ENCODE measurements at places on chromosomes 2 and 18.

DNA sequence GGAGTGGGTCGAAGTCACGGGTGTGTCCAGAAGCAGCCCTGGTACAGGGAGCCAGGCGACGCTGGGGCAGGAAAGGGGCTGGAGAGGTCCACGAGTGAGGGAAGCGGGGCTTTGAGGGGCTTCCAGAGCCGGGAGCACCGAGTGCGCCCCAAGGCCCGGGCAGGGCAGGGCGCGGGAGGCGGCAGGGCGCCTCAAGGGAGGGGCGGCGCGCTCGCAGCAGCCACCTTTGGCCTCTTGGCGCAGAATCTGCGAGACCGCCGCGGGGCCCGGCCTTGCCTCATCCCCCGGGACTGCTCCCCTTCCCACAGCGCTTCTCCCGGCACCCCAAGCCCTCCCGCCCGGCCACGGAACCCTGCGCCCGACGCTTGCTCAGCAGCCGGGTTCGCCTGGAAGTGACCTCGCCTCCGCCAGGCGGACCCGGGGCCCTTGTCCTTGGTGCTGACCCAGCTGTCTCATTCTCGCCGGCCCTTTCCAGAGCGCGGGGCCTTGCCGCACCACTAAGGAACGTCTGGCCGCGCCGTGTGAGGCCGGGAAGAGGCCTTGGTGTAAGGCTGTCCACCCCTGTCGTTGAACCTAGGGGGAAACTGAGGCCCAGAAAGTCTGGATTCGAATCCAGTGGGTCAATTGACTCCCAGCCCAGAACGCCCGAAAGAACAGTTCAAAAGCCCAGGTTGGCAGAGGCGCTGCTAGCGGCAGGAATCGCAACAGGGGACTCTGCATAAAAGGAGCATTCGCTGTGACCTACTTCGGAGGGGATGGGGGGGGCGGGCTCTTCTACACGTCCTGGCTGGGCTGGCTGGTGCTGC, 584 bp upstream of the DNER start:
- no peak for DNase-seq

DNA sequence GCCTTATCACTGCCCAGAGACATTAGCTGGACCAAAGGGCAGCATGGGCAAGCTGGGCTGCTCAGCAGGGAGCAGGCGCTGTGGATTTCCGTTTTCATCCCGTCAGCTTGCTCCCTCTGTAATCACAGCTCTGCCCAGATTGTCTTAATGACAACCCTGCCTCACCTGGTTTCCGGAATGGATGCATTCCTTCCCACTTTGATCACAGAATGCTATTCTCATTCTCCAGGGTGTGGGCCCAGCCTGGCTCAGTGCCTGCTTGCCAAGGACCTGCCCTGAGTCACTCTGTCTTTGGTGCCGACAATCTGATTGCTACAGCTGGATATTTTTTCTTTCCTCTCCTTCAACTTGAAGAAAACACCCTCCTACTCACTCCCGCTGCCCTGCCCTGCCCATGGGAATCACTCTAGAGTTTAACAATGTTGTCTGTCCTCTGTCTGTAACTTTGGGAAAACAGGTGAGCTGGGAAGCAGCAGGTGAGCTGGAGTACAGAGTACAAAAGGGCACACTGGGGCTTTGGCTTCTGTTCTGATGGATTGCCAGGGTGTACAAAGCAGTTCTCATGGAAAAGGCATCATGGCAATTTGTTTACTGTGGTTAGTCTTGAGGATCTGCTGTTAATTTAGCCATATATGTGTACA, 27.2 kb upstream of the FAM136A start:
- no peak for DNase-seq

DNA sequence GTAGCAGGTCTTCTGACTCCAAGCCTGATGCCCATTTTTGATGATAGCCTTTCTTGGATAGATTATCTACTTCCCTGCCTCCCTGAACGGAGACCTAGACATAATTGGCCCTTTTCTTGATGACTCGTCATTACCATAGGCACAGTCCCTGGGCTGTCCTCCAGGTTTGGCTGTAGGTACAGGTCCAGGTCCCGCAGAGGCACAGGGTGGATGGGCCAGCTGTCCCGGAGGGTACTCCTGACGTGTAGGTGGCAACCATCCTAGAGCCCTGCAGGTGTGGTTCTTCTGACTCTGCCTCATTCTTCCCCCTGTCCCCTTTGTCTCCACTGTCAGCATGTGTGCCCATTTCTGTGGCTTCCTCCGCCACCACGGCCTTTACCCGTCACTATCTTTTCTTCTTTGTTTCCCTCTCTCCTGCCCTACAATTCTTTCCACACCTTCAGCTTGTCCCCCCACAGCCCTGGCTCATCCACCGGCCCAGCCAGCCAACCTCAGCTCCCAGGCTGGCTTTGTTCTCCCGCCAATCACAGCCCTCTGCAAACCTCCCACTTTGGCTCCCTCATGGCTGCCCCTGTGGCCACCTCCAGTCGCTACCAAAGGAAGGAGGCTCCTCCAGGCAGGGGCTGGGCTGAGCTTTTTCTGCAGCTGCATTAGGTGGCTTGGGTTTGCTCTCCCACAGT, 102.8 kb downstream of the SMAD7 start:
- DNase-seq = no peak

DNA sequence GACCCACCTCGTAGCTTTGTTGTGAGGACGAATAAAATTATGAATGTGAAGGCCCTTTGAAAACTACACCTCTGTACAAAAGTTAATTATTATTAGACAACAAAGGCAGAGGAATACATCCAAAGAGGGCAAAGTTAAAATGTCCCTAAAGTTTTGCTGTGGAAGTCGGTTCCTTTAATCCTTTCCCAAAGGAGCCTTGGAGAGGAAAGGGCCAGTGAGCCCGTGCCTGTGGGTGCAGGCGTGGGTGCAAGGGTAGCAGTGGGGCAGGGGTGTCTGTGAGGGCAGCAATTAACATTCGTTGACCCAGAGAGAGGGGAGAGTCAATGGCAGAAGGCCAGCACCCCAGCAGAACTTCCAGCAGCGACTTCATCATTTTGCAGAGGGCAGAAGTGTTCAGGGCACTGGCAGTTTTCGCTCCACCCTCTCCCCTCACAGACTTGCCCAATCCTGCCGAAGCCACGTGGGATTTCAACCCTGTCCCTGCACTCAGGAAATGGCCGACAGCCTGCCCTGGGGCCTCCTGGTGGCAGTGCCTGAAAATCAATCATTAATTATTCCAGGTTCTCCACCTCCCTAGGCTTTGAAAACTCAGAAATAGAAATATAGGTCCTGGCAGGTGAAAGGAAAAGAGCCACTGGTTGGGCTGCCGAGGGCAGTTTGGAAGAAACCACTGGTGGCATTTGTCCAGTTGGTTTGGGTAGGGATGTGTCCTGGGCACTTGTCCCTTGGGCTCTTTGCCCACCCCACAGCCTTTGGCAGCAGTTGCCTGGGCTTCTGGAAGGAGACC, 4.2 kb upstream of the PAX8 start:
- DNase-seq = no peak

DNA sequence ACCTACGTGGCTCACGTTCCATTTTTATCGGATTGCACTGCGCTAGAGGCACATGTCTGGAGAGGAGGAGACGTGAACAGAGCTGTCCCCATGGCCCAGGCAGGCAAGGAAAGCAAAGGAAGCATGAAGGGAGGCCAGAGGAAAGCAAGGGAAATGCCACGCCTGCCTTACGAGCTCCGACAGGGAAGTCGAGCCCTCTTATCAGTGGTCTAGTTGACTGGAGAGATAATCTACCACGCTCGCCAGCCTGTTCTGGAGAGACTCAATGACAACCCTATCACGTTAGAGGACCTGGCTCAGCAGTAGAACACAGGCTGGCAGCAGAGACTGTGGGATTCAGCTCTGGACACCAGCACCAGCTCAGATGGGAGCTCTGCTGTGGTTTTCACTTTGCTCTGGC, 202.6 kb upstream of the ID2 start:
- no peak for DNase-seq

DNA sequence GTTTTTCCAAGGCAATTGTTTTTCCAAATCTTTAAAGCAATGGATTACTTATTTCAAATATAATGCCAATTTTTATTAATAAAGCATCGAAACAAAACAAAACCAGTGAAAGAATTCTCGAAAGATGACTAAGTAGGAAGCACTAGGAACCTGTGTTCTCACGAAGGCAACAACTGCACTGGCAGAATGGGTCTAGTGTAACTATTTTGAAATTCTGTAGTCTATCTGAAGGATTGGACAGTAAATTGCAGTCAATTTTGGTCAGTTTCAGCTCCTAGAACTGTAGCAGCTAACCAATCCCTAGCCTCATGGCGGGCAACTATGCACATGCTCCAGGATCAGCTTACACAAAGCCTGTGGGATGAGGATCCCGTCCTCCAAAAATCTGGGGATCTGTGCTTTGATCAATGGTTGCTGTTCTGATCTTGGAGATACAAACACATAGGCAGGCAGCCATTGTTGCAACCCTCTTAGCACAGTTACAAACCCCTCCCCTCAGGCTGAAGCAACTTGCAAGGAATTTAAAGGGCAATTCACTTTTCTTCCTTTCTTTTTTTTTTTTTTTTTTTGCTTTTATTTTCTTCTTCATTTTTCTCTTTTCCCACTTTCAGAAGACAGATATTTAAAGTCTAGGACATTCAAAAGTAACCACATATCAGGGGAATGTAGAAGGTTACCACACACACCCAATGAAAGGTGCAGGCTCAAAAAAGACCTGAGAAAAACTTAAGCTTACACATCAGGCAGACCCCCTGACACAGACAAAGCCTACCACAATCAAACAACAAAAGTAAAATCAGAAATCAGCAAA, 147.6 kb downstream of the THADA start:
- no peak for DNase-seq

DNA sequence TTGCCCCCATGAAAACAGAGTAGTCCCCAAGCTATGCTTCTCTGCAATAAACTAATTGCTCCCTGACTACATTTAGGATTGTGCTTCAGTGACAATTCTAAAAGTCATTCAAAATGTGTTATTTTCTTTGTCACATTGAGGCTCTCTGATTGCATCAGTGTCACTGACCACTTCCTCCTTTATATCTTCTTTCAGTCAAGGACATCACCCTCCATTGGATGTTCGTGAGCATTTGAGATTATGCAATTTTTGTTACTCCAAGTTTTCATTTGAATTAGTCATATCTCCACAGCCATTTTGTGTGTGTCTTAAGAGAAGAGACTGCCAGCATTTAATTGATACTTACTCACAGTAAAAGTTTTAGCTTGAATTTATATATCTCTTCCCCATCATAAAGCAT, 780.8 kb upstream of the GCFC2 start:
- no peak for DNase-seq

DNA sequence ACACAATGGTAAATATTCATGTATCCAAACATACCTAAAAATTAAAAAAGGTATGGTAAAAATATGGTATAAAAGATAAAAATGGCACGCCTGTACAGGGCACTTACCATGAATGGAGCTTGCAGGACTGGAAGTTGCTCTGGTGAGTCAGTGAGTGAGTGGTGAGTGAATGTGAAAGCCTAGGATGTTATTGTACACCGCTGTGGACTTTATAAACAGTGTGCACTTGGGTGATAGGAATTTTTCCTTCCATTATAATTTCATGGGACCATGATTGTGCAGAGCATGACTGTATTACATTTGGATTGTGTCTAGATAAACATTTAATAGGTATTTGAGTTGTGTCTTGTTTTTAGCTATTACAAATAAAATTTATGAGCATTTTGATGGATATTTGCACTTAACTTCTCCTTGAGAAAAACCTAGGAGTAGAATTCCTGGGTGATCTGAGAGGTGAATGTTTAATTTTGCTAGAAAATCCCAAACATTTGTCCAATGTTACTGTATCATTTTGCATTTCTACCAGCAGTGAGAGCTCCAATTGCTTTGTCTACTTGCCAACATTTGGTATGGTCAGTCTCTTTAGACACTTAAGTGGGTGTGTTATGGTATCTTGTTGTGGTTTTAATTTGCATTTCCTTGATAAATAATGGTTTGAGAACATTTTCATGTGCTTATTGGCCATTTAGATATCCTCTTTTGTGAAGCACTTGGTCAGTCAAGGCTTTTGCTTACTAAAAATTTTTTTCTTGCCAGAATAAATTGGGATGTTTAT, 81.7 kb downstream of the BCL2L11 start:
- DNase-seq = no peak
